Stimulated activated CD8-positive, alpha-beta memory T cell treated with anti-CD3 and anti-CD28 coated beads, Interleukin-4, amount 100 ng/mL, for 1 hour (primary cell): ENCODE measurements at places on chromosomes 2 and 18.

DNA sequence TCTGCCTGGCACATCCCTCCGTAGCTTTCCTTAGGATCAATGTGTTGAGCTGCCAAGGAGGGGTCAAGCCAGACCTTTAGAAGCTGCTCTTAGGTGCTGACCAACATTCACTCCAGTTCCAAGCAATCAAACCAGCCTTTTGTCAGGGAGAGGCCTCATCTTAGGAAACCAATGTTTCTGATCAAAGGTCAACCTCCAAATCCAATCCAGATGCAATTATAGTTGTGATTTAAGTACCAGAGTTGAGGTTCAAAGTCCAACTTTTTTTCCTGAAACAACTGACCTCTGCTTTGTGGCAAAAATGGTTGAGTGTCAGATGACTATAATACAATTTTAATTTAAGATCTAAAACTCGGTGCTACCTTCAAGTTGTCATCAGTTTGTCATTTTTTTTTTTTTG is 303.4 kb downstream of the ALK start:
- DNase-seq: no peak

- no peak for DNase-seq
Observed at GRCh38 chr2:121171625-121172119, 113.3 kb downstream of the TFCP2L1 start.

DNA sequence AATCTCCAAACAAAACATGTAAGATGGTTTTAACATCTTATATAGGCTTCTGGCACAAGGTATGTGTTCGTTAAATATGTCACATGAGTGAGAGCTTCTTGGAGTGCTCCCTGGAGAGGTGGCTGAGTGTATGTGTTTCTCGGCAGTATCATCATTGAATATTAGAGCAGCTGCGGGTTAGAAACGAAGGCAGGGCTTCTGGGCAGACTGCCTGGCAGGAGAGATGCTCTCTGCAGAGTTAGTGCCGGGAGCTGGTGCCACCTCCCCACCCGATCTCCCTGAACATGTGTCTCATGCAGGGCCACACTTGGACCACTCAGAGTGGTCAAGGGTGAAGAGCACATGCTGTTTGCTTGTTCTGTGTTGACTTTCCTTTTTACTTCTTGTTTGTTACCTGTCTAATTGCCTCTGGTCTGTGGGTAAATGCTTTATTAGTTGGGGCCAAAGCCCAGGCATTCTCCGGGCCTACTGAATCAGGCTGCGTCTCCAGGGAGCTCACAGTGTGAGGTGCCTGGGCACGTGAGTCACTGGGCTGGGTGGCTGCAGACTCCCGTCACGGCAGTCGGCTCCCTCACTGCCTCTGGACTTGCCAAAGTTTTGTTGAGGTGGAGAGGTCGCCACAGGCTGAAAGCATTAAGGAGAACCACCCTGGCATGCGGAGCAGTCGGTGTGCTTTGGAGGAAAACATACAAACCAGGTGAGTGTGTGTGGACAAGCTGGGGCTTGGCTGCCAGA is 246.6 kb downstream of the FHOD3 start:
- DNase-seq: no peak

DNA sequence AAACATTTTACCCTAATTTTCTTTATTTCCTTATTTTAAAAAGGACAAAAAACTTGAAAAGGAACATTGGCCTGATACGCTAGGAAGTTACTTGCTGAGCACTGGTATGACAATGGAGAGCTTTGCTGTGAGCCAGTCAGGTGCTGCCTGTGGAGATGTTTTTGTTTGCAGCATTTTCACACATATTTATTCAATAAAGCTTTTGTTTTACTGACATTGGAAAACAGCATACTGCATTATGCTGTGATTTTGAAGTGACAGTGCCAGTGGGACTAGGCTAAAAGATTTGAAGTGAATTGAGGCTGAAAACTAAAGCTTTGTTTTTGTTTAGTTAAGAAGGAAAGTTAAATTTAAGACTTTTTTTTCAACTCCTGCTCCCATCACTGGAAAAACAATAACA is 470.7 kb upstream of the ZEB2 start:
- no peak for DNase-seq

DNA sequence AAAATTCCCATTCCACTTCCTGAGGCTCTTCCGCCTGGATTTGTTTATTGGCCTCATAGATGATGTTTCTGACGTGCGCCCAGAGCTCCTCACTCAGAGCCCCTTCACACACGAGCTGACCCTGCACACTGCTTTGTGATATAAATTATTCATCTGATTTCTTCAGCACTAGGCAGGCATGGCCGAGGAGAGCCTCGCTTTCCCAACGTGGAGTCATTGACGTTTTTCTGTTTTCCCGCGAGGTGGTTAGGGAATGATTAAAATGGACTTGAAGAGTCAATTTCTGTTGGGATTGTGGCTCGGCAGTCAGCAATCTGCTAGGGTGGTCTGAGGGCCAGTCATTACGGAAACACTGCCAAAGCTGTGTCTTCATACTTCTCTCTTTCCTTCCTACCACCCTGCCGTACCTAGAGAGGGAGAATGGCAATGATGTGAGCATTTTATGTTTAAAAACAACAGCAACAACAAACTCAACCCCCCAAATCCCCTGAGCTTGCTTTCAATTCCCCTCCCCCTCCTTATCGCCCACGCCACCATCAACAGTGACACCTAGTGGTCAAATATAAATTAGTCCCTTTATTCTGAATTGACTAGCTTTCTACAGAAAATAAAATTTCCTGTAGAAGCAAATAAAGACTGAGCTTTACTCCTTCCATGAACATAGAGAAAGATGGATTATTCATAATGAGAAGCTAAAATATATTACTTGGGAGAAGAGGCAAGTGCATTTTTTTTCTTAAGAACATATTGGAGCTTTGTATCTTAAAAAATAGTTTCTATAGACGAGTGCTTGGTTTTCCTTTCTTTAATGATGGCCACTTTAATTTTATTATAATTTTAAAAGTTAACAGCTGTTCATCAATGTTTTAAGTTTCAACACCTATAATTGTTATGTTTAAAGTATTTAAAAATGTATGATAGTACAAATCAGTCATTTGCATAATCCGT is 285.1 kb downstream of the MTX2 start:
- no peak for DNase-seq

GRCh38 chr18:78960709-78961108 is 18.9 kb upstream of the SALL3 start:
- DNase-seq: no peak

- DNase-seq: no peak
Observed at GRCh38 chr2:106030287-106031268, 163.5 kb downstream of the UXS1 start.

DNA sequence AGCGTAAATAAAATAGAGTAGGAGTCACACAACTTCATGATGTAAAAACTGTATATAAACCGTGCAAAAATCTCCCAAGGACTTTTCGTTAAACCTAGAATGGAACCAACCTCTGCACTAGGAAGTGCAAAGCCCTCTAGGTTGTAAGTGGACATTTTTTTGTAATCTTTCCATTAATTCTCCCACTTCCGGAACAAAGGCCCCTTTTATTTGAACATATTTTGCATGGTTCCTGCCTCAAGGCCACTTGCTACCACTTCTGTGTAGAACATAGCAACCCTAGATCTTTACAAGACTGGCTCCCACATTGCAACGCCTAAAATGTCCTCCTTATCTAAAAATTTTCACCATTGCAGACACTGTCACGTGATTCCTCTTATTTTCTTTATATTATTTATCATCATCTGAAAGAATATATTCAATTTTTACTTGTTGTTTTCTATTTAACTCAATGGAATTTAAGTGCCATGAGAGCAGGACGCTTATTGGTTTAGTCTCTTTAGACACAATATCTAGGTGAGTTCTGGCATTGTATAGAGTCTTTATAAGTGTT is 249.6 kb upstream of the TMEFF2 start:
- no peak for DNase-seq

- DNase-seq: no peak
Observed at GRCh38 chr2:9972621-9973479, 21.4 kb downstream of the GRHL1 start.

GRCh38 chr2:10814571-10815331 is 2.2 kb upstream of the PDIA6 start:
- DNase-seq: no peak

GRCh38 chr2:11720752-11721151 is 25.7 kb upstream of the LPIN1 start:
- DNase-seq: no peak

- DNase-seq: peak; percentile 21
Observed at GRCh38 chr18:58180738-58181353, 136.8 kb downstream of the NEDD4L start.
